ENCODE measurements at places on chromosomes 7 and 10.
A peak's percentile ranks its signal among the peaks of the same experiment; 100 is the strongest.

GRCh38 chr7:20290505-20291111 lies 40.1 kb upstream of the ITGB8 start:
- DNase-seq: no peak

DNA sequence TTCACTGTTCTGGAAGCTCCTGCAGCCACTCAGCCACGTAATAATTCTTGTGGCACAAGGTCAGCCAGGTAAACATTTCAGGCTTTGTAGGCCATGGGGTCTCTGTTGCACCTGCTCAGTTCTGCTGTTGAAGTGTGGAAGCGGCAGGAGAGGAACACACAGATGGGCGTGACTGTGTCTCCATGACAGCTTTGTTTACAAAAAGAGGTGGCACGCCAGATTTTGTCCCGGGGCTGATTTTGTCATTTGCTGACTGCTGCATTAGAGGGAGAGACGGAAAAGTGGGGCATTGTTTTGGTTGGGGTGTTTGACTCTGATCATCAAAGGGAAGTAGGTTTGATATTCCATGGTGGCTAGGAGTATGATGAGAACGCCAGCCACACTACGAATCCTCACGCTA lies 103.1 kb downstream of the PRKAG2 start:
- no peak for DNase-seq

DNA sequence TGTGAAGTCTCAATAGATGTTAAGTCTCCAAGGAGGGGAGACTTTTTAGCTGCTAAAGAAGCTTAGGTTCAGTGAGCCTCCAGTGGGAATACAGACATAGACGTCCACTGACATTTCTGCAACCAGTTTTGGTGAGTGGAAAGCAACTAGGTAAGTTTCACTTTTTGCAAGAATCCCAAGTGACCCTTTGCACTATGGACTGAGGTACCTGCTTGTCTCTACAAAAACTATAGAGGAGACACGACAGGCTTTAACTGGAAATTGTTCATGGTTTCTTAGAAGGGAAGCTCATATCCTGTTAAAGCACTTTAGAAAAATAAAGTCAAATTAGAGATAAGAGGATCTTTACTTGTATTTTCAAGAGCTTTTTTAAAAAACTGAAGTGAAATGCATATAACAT lies 38.6 kb downstream of the GBF1 start:
- DNase-seq: no peak

DNA sequence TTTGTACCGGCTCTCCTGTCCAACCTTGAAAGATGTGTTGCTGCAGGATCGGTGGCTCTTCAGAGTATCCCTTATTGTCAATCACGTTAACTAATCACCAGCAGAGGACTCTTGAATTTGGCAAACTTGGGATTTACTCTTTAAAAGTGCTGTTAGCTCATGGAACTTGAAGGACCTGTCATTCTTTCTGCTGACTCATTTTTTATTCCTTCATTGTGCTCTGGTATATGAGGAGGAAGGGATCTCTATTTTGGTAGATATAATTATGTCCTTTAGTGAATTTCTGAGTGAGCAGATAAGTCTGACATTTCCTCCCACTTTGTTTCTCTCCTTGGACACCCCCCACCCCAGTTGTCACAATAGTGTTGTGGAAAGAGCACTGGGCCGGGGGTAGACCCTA lies 175.1 kb upstream of the HDAC9 start:
- DNase-seq: no peak

GRCh38 chr10:88028654-88029053 lies 165.2 kb downstream of the PTEN start:
- peak; percentile 14 for DNase-seq

- DNase-seq: peak; percentile 30
These were observed 156.3 kb upstream of the KMT2E start for GRCh38 chr7:104857458-104858425.

GRCh38 chr7:135755351-135755753 lies 6.7 kb upstream of the FAM180A start:
- DNase-seq: no peak

- peak; percentile 72 for DNase-seq
These were observed 72.6 kb downstream of the FOXL3 start for GRCh38 chr7:362402-363096.
